ENCODE measurements at places on chromosomes 2 and 18. TPM values are rescaled to one million over a fixed set of nuclear protein-coding genes. Genes with fewer than 3 reads are reported as not detected.

The TGFBRAP1 gene
- total RNA-seq, result 18.1 TPM

The TEX44 gene
- total RNA-seq, result not detected

The CPO gene
- total RNA-seq, result 0.12 TPM

The HOXD8 gene
- total RNA-seq, result 4.4 TPM

The MDH1B gene
- 1.6 TPM for total RNA-seq

All from uterine smooth muscle cell (primary cell).